ENCODE measurements at places on chromosomes 1 and 21. TPM values are rescaled to one million over a fixed set of nuclear protein-coding genes. Genes with fewer than 3 reads are reported as not detected.

SV2A gene
- total RNA-seq: 19.4 TPM

NUP210L gene
- 0.15 TPM for total RNA-seq

PBX1 gene
- total RNA-seq: 68.4 TPM

CCDC17 gene
- 0.99 TPM for total RNA-seq

ODR4 gene
- 15.5 TPM for total RNA-seq

KANK4 gene
- total RNA-seq: not detected

STUM gene
- under 0.01 TPM for total RNA-seq

SAMSN1 gene
- 0.15 TPM for total RNA-seq

ZNF648 gene
- total RNA-seq: not detected

HES4 gene
- 4.3 TPM for total RNA-seq

TM2D1 gene
- 54.4 TPM for total RNA-seq

C1orf94 gene
- not detected for total RNA-seq

OLFM3 gene
- total RNA-seq: not detected

ATP6V1G3 gene
- total RNA-seq: not detected

PPIAL4G gene
- not detected for total RNA-seq

ACKR1 gene
- not detected for total RNA-seq

SERINC2 gene
- total RNA-seq: 38.9 TPM

NR5A2 gene
- total RNA-seq: not detected

ALX3 gene
- total RNA-seq: not detected

ZBTB21 gene
- total RNA-seq: 6.9 TPM

TINAGL1 gene
- 0.99 TPM for total RNA-seq

ADCY10 gene
- total RNA-seq: 0.15 TPM

IL10 gene
- total RNA-seq: not detected

TCHHL1 gene
- total RNA-seq: not detected

DIO1 gene
- total RNA-seq: under 0.01 TPM

Measured in smooth muscle cell of trachea (primary cell).